Activated T-helper 1 cell treated with Interleukin-2 at 50 U/mL for 16 hours (primary cell): ENCODE measurements at places on chromosomes 4 and X.
A peak's percentile ranks its signal among the peaks of the same experiment; 100 is the strongest.

DNA sequence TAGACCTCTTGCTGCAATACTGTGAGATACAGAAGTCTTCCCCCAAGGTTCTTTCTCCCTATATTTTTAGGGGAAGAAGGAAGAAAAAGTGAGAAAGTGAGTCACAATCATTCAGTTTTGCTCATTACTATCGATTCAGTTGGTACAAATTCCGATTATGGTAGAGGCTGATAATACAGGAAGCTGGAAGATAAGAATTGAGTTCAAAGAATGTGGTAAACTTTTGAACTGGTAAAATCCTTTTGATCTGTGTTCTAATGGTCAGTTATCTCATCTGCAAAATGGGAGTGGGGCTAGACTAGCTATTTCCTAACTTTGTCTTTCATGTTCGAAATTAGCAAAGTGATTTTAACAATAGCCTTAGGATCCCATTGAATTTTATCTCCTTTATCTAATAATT is 101.4 kb upstream of the FAT1 start:
- DNase-seq: no peak

DNA sequence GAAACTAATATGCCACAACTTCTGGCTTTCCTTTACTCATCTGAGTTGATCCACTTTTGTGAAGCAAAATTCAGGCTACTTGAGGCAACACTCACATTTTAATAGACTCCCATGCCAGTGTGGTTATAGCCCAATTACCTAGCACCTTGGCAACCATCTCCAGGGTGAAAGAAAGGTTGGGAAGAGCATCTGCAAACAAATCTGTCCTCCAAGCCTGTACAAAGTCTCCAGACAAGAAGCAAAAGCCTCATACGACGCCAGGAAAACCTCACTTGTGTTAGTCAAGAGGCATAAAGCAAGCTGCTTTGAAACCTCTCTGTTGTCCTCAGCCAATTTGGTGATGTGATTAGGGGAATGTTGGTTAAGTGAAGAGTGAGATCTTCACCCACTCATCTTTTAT is 246.6 kb downstream of the THOC2 start:
- no peak for DNase-seq

GRCh38 chr4:180541678-180542077 is 1701.5 kb upstream of the TENM3 start:
- DNase-seq: no peak

DNA sequence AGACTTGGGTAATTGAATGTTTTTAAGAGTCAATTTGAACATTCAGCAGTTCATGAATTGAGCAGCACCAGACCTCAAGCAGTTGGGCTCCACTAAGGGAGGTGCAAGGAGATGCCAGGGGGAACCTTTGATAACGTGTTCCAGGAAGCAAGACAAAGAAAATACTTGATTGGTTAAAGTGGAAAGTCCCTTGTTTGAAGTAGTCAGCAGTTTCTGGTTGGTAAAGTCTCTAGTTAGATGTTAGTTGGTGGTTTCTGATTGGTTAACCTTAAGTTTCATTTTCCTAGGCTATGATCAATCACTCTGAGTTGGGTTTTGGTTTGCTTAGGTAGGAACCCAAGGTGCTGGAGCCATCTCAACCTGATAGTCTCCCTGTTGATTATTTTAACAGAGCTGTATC is 4.0 kb downstream of the HERC6 start:
- no peak for DNase-seq

DNA sequence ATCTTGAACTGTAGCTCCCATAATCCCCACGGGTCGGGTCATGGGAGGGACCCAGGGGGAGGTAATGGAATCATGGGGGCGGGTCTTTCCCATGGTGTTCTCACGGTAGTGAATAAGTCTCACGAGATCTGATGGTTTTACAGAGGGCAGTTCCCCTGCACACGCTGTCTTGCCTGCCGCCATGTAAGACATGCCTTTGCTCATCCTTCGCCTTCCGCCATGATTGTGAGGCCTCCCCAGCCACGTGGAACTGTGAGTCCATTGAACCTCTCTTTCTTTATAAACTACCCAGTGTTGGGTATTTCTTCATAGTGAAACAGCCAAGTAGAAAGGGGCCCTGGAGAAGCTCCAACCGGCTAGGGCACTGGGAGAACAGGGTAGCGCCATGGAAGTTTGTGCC is 12.3 kb downstream of the CTAG1A start:
- DNase-seq: no peak

DNA sequence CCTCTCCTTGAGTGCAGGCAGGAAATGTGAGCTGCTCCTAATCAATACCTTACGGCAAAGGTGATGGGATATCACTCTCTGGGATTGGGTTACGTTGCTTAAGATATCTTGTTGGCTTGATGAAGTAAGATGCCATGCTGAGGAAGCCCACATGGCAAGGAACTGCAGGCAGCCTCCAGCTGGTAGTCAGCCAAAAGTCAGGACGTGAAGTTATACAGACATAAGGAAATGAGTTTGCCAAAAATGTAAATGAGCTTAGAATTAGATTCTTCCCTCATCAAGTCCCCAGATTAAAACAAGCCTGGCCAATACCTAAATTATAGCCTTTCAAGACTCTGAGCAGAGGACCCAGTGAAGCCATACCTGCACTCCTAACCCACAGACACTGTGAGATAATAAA is 155.0 kb downstream of the QDPR start:
- DNase-seq: no peak

GRCh38 chrX:24081661-24082154 is 27.0 kb downstream of the EIF2S3 start:
- DNase-seq: peak; percentile 38

DNA sequence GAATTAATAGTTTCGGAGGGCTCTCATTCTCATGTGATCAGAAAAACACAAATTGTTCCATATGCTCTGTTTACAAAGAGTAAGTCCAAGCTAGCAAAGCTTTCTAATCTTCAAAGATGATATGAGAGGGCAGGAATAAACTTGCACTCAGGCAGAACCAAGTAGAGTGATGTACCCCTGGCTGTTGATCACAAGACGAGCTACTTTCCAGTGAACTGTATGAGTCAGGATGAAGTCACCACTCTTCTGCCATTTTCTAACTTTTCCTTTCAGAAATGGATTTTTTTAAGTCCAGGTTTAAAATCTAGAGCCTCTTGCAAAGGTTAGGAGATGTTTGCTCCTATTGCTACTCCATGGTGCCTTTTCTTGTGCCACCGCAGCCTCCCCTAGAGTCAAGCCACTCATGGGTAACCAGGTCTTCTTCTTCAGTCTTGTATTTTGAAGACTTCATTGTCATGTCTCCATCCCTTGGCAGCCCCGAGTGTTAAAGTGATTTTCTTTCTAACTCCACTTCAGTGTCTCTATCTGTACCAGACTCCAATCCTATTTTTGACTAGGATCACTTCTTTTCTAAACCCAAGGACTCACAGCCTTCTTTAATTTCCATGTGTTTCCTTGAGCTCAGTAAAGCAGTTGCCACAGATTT is 171.9 kb upstream of the GALNT7 start:
- DNase-seq: no peak

- DNase-seq: no peak
Observed at GRCh38 chrX:112662559-112663427, 16.9 kb downstream of the LHFPL1 start.

- DNase-seq: no peak
Observed at GRCh38 chr4:122882857-122883735, 39.3 kb downstream of the NUDT6 start.

GRCh38 chr4:150942539-150942938 is 72.5 kb downstream of the LRBA start:
- no peak for DNase-seq

GRCh38 chrX:20056704-20057103 is 60.0 kb downstream of the MAP7D2 start:
- no peak for DNase-seq

- DNase-seq: no peak
Observed at GRCh38 chr4:88107406-88108107, 50.9 kb downstream of the ABCG2 start.

DNA sequence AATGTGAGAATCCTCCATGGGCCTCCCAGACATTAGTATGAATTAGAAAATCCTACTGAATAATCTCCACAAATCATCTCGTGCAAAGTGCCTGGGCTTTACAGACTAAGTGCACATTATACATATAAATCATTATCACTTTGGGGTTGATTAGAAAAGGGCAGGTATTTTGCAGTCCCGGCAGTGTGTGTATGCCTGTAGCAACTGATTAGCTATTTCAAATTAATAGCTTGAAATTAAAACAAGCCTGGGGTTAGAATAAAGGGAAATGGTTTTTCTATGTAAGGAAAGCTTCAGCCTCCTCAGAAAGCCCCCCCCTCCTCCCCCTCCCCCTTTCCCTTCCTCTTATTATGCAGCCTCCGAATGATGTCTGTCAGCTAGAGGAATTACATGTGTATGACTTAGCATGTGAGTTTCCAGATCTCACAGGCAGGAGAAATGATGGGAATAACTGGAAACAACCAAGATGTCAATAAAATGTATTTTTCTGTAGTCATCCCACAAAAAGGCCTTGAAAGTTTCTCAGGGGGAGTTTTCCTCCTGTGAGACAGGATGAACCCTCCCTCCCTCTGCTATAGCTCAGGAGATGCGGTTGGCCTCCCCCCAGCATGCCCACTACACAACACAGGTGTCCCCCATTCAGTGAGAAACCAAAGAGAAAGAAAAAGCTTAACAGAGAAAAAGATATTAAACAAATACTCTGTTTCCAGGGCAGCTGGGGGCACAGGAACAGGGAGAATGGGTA is 41.2 kb upstream of the RASGEF1B start:
- no peak for DNase-seq

DNA sequence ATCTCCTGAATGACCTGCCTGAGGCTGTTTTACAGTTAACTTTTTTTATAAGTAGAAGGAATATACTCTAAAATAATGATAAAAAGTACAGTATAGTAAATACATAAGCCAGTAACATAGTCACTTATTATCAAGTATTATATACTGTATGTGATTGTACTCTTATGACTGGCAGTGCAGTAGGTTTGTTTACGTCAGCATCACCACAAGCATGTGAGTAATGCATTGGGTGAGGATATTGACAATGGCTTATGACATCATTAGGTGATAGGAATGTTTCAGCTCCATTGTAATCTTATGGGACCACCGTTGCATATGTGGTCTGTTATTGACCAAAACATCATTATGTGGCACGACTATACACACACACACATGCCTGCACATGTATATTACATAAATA is 20.5 kb downstream of the NUDT9 start:
- no peak for DNase-seq

- no peak for DNase-seq
Observed at GRCh38 chr4:138236037-138236436, 6.1 kb downstream of the SLC7A11 start.

- no peak for DNase-seq
Observed at GRCh38 chr4:101019313-101019712, 328.0 kb downstream of the PPP3CA start.

- DNase-seq: no peak
Observed at GRCh38 chrX:40543661-40544328, 37.0 kb upstream of the ATP6AP2 start.

GRCh38 chr4:143302536-143302935 is 34.1 kb upstream of the GAB1 start:
- DNase-seq: no peak

DNA sequence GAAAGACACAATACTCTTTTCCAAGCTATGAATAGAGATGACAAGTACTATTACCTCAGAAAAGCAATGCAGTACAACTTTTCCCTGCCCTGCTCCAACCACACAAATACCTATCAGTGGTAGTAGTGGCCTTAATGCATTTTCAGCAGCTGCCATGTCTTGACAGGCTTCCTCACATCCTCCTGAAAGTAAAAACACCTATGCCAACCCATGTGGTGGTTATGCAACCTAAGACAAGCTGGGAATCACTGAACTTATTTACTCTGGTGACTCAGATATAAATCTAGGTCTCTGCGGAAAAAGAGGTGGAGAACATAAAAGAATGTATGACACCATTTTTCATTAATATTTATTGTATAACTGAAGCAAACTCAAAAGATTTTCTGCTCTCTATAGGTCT is 14.5 kb downstream of the WDFY3 start:
- no peak for DNase-seq

GRCh38 chr4:152682143-152682941 is 2.5 kb upstream of the TMEM154 start:
- DNase-seq: no peak

- peak; percentile 16 for DNase-seq
Observed at GRCh38 chrX:49230500-49231232, 2.5 kb downstream of the CACNA1F start.

DNA sequence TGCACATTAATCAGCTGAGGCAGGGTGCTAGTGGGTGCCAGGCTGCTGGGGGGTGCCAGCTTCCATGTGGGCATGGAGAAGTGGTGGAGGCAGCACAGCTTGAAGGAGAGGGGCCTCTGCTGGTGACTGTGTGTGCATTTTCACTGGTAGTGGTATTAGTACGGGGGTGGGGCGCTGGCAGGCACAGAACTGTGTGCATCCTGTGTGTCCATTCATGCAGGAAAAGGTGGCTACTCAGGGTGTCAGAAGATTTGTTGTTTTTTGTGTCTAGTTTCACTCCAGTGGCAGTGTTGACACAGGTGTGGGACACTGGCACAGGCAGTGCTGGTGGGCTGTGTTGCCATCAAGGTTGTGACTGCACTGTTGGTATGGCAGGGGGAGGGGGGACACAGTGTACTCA is 1303.6 kb downstream of the FAM133A start:
- no peak for DNase-seq

- no peak for DNase-seq
Observed at GRCh38 chr4:7826909-7827306, 112.8 kb downstream of the AFAP1 start.

GRCh38 chr4:3639613-3640586 is 107.7 kb upstream of the LRPAP1 start:
- DNase-seq: no peak

- DNase-seq: no peak
Observed at GRCh38 chr4:106971636-106972035, 64.5 kb downstream of the DKK2 start.

GRCh38 chr4:158833602-158834001 is 64.8 kb downstream of the FNIP2 start:
- no peak for DNase-seq

DNA sequence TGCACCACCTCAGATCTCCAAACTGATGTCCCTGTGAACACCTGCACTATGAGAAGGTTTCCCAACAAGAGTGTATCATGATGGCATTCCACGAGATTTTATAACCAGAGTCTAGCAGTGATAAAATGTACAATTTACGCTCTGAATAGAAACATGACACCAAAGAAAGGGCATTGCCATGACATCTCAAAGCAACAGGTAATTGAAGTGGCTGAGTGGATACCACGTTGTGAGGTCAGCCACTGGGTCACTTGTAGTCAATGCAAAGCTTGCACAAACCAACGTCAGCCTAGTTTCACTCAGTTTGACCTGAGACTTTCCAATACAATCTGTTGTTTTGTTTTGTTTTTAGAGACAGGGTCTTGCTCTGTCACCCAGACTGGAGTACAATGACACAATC is 15.0 kb upstream of the SLC25A5 start:
- DNase-seq: no peak

DNA sequence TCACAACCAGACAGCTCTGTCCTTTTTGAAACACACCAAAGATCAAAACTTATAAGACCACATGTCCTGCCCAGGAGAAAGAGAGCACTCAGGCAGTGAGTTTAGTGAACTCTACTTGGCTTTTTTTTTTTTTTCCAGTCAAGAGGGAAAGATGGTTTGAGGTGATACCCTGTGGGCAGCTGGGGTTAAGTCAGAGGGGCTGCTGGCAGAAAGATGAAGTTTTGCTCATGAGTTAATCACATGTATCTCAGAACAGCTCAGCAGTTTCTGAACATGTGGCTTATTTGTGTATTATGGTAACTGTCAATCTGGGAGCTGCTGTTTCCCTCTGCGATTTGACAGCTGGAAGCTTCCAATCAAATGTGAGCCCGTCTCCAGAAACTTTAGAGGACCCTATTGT is 56.4 kb upstream of the MAP3K15 start:
- DNase-seq: no peak

- DNase-seq: no peak
Observed at GRCh38 chrX:21816136-21816535, 23.3 kb upstream of the MBTPS2 start.
